ENCODE measurements at places on chromosomes 5 and 9.

- no peak for DNase-seq
Observed at GRCh38 chr5:65468633-65469032, 13.1 kb downstream of the ADAMTS6 start.

DNA sequence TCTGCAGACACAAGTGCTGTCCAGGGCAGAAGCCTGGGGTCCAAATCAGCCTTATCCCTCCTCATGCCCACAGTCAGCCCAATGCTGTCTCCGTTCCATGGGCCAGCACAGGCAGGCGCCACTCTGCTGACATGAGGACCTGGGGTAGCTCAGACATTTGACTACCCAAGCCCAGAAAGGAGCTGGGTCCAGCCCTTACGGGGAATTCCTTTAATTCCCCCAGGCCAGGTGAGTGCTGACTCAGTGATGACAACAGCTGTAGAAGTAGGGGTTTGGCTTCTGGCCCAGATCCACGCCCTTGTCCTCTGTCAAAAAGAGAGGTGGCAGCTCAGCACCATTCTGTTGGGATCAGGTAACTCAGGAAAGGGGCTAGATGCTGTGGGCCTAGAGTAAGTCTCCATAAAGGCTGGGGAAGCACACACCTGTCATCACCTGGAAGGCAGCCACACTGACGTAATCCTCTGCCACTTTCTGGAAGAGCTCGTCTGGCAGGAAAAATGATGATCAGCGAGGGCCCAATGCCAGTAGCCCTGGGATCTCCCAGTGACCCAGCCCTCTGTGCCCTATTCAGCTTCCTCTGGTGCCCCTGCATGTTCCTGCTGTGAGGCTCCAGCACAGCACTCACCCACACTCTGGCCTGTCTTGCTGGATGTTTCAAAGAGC is 1.9 kb downstream of the RAB24 start:
- no peak for DNase-seq

DNA sequence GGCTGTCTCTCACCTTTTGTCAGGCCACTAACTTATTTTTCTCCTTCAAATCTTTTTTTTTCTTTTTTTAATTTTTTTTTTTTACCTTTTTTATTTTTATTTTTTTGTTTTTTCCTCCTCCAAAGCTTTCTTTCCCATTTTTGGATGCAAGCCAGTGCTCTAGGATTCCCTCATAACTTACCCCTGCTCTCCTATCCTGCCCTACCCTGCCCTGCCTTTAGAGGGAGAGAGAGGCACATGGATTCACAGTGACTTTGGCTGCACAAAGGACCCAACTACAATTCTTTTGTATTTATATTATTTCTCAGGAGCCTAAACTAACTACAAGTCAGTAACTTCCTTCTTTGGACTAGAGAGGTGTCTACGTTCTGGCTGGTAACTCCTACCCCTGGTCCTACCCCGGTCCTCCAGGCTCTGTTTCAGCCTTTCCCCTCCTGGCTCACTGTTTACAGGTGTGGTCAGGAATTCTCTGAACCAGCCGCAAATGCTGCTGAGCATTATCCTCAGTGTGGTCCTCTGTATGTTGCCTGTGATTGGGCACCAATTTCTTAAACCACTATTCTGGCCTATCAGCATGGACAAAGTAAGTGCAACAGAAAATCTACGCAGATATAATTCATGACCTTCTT is 8.4 kb upstream of the RUSC2 start:
- no peak for DNase-seq

GRCh38 chr9:131379056-131379455 is 14.8 kb upstream of the PRRC2B start:
- DNase-seq, result no peak
